ENCODE measurements at places on chromosomes 13 and 19.

- no peak for DNase-seq
Measured at GRCh38 chr13:27177852-27178251, 6.2 kb upstream of the USP12 start.

- DNase-seq: no peak
Measured at GRCh38 chr13:48888613-48889012, 87.1 kb upstream of the FNDC3A start.

DNA sequence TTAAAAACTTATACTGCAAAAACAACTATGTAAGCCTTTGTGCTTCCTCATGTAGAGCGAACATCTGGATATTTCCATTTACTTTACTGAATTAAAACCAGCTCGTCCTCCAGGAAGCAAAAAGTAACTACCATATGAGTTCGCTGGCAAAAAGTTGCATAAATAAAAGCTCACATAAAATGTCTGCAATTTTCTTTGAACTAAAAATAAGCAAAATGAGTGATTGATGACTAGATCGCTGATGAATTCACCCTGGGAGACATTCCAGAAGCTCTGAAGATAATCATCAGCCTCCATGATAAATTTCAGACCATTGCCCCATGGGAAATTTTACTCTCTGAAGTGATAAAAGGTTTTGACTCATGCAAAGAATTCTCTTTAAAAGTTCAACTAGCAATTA lies 67.3 kb upstream of the SACS start:
- no peak for DNase-seq

- DNase-seq: no peak
Measured at GRCh38 chr19:21655540-21656126, 111.7 kb downstream of the ZNF100 start.

- DNase-seq: no peak
Measured at GRCh38 chr13:20727856-20728255, 24.4 kb downstream of the IL17D start.

- DNase-seq: no peak
Measured at GRCh38 chr19:47740866-47741519, 4.4 kb upstream of the NOP53 start.

DNA sequence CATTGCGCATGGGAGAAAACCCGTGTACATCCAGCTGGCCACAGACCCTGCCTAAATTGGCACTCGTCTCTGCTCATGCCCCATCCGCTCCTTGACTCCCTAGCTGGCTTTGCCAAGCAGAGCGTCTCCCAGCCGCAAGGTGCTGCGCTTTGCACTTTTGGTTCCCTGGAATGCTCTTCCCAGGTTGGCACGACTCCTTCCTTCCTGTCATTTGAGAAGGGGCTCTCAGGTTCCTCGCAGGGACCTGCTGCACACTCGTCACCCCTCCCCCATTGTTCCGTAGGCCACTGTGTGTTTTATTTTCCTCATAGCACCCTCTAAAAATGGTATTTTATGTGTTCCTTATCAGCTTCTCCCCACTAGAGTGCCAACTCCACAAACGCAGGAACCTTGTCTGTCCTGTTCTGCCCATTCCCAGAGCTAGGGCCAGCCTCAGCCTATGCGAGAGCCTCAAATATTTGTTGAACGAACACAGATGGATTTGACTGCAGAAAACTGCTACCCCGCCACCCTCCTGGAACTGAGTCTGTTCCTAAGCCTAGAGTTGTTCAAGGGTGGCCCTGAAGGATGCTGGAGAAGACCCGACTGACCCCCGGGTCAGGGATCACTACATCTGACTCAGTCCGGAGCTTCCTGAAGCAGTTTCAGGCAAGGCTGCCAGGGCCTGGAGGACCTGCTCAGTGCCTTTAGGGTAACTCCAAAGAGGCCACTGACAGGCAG lies 8.4 kb upstream of the CEBPA start:
- DNase-seq: no peak

GRCh38 chr19:10643172-10643967 lies 10.8 kb upstream of the ILF3 start:
- no peak for DNase-seq
